ENCODE measurements at places on chromosomes 13 and 19.

GRCh38 chr13:102369302-102369701 lies 32.5 kb downstream of the FGF14 start:
- DNase-seq, result no peak

GRCh38 chr13:101611491-101612475 lies 159.3 kb downstream of the ITGBL1 start:
- no peak for DNase-seq

GRCh38 chr19:17286752-17287151 lies 5.1 kb downstream of the ANKLE1 start:
- no peak for DNase-seq

GRCh38 chr19:33558856-33559255 lies 37.3 kb upstream of the PEPD start:
- DNase-seq, result no peak

DNA sequence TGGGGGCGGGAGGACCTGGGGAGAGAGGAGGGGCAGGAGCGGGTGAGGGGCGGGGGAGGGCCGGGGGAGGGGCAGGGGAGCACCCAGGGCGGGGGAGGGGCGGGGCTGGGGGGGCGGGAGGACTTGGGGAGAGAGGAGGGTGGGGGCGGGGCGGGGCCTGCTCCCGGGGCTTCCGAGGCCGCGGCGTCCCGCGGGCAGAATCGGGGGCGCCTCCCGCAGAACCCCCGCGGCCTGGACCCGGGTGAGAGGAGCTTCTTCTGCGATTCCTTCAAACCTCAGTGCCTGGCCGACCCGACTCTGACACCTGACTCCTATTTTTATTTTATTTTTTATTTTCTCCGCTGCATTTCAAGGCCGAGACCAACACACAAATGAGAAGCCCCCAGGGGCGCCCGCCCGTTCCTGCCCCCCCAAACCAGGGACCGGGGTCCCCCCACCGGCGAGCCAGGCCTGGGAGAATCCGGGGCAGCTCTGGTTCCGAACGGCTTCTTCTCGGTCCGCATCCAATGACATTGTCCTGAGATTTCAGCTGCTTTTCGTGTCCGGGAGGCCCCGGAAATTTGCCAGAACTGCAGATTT lies 470 bp upstream of the GRTP1 start:
- DNase-seq, result no peak

DNA sequence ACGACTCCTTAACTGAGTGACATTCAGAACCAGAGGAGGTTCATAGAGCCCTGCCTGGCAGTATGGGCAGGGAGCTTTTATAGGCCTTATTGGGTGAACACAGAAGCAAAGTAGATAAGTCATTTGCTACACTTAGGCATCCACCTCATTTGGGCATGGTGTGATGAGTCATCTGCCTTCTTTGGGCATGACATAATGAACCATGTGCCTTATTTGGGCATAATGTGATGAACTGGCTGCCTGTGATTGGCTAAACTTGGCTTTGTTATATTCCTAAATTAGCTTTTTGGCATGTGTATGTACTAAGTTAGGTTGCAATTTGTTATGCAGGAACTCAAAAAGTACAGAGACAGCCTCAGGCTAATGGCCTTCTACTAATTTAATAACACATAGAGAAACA lies 2210.2 kb upstream of the PCDH20 start:
- DNase-seq, result no peak

DNA sequence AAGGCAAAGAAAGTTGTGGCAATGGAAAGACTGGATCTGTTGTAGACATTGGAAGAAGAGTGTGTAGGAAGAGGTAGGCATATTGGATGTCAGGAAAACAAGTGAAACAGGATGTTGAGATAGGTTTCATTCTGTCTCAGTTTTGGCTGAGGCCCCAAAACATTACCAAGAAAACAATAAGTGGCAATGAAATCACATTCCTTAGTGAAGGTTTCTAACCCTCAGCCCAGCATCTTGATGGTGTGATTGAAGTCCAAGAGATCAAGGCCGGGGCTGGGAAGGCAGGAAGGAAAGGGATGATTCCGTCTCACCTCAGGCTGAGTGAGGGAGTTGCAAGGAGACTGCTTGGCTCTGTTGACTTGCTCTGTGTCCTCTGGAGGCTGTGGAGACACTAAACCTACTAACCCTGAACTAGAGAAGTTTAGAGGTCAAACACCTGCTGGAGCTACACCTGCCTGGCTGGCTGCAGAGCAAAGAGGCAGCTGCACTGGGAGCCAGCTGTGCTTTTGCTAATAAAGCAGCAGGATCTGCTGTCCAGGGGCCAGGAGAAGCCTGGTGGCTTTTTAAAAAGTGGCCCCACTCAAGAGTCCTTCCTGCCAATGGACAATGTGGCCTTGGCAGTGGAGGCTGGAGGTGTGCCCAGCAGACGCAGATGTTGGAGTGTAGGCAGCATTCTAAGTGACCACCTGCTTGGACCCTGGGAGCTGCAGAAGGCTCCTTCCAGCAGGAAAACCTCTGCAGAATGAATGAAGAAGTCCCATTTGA lies 53.6 kb downstream of the DGKH start:
- peak; percentile 6 for DNase-seq

DNA sequence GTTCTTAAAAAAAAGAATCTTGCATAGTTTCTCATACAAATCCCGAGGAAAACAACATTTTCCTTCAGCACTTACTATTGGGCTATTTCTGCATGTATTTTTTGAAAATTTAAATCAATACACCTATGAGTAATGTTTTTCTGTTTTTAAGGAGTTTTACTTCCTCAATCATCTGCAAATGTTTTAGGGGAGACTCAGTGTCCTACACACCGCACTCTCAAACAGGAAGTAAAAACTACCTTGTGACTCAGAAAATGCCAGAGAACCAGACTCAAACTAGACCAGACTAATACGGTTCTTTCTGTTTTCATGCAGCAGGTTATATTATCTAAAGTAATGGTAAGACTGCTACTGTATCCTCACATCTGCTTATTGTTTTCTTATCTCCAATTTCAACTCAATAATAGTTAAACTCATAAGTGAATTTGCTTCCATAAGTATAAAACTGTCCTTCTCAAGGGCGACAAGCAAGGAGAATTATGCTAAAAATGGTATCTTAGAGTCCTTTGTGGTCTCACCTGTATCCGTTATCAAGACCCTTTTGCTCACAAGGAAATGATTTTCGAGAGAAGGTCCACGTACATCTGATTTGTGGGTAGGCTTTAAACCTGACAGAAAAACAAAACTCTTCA lies 52.5 kb downstream of the FLT3 start:
- no peak for DNase-seq

GRCh38 chr19:38285567-38285966 lies 18.5 kb upstream of the C19orf33 start:
- no peak for DNase-seq

- DNase-seq, result no peak
These were observed 122.4 kb downstream of the DLEU7 start for GRCh38 chr13:50720861-50721671.

DNA sequence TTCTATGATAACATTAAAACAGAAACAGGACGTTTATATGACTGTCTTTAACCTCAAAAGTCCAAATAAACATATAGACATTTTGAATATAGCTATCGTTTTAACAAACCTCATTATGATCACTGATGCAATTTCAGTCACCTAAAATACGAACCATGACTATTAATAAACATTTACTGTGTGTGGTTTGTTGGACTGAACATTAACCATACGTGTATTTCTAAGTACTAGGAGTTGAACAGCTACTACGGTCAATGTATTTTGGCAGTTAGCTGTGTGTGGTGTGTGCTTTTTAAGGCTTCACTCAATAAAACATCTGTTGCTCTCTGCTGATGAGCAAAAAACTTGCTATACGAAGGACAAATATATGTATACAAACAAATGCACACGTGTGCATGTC lies 281.4 kb downstream of the ABCC4 start:
- no peak for DNase-seq

DNA sequence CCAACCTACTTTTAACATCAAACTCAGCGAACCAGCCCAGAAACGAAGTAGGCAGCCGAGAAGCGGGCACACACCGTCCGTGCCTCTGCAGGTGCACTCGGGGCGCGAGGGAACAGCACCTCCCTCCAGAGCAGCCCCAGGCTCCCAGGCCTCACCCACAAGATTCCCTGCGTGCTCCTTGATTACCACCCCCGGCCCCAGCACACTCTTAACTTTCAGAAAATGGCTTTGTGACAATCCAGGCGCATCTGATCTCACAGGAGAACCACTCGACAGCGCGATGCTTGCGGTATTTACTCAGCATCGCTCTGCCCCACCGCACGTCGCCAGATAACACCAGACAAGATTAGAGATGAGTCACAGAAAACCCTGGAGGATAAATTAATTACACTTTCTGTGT lies 134.9 kb upstream of the SPACA7 start:
- DNase-seq, result peak; percentile 25

- no peak for DNase-seq
These were observed 424.2 kb downstream of the KCTD12 start for GRCh38 chr13:76461999-76462398.

GRCh38 chr13:99974939-99975561 lies 3.5 kb upstream of the ZIC5 start:
- DNase-seq, result no peak

DNA sequence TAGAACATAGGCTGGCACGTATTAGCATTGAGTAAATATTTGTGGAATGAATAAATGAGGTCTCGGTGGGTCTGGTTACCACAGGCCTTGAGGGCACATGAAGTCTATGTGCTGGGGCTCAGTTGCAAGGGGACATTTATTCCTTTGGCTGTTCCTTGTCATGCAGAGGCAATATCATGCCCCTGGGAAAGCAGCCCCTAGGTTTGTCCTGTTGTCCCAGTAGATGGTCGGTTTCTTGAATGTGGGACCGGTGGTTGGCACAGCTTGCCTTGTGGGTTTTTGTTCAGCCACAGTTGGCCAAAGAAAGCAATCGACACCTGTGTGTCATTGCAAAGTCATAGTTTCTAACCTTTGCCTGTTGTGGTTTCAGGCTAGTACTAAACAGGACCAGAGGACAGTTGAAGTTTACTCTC lies 24.7 kb upstream of the GPR183 start:
- DNase-seq, result no peak

GRCh38 chr13:29718694-29719093 lies 123.2 kb upstream of the SLC7A1 start:
- no peak for DNase-seq

GRCh38 chr13:50643060-50643459 lies 200.4 kb downstream of the DLEU7 start:
- DNase-seq, result no peak
